Effector memory CD8-positive, alpha-beta T cell (primary cell): ENCODE measurements at places on chromosomes 6 and 20.

DNA sequence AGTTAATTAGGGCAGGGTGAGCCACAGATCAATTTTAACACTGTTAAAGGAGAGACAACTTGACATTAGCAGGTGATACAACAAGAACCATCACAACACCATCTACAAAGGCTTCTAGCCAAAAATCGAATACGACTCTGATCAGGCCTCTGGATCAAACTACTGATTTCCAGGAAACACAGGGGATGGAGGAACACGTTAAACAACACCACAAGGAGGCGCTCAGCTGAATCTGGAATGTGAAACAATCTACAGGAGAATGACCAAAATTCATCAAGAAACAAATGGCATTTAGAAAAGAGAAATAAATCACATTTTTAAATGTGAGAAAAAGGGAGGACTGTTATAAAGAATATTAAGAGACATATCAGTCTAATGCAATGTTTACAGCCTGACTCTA lies 13.5 kb upstream of the MAFB start:
- no peak overlapping the region for H3K4me3 ChIP-seq
- DNase-seq = no peak
- peaks cover 2% of the 10 kb centered on the region for H3K4me1 ChIP-seq
- H3K27me3 ChIP-seq = peaks cover 31% of the 10 kb centered on the region

DNA sequence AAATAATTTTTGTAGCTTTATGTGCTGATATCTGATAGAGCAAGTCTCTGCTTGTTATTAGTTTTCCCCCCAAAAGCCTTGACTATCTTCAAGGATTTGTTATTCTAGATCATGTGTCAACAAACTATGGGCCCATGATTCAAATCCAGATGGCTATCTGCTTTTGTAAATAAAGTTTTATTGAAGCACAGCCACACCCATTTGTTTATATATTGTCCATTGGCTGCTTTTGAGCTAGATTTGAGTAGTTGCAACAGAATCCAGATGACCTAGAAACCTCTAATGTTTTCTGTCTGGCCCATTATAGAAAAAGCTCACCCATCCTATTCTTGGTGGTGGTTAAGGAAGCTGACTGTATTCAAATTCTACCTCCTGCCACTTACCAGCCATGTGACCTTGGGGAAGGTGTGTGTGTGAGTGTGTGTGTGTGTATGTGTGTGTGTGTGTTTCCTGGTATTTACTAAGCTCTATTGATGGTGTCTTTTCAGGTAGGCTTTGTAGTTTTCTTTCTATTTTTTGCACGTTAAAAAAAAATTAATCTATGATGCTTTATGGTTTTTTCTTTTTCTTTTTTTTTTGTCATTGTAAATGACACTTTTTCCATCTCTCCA lies 1.3 kb upstream of the GTSF1L start:
- peaks cover 37% of the 10 kb centered on the region for H3K27me3 ChIP-seq
- peaks cover 6% of the 10 kb centered on the region for H3K4me1 ChIP-seq
- no peak overlapping the region for H3K27ac ChIP-seq
- no peaks in the 10 kb centered on the region for H3K36me3 ChIP-seq
- DNase-seq = no peak
- H3K4me3 ChIP-seq = no peak overlapping the region

DNA sequence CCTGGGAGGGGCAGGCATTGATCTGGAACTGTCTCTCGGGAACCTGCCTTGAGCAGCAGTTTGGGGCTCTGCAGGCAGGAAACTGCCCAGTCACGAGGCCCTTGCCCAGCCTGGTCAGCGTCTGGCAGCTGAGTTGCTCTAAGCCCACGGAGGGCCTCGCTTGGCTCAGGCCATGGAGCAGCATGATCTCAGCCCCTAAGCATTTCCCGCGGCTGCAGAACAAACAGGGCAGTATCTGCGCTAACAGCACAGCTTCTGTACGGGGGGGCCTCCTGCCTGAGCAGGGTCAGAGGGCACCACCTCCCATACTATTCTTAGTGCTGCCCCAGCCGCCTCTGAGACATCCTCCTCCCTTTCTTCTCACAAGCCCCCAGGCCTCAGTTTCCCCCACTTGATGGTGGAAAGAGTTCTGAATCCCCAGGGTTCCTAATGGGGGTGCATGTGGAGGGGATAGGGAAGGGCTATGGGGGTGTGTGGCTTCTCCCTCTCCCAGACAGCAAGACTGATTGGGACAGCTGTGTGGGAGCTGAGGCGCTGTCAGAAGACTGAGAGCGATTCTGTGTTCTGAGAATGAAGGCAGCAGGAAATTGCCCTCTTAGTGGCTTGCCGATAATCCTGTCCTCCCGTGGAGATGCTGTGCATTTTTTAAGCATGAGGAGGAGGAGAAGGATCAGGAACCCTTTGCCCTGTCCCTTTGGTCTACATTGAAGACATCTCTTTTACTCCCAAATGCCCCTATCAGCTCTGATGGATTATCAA lies 46.4 kb downstream of the MOCS1 start:
- H3K27ac ChIP-seq = no peak overlapping the region
- no peaks in the 10 kb centered on the region for H3K4me1 ChIP-seq
- peaks cover 43% of the 10 kb centered on the region for H3K27me3 ChIP-seq

- H3K36me3 ChIP-seq = no peaks in the 10 kb centered on the region
- H3K4me1 ChIP-seq = no peaks in the 10 kb centered on the region
- peaks cover 11% of the 10 kb centered on the region for H3K27me3 ChIP-seq
- no peak overlapping the region for H3K27ac ChIP-seq
- peak; percentile 15 for DNase-seq
Observed at GRCh38 chr6:17086469-17086868, 15.4 kb upstream of the STMND1 start.

GRCh38 chr6:63263444-63263843 lies 52.2 kb downstream of the FKBP1C start:
- DNase-seq = no peak
- H3K36me3 ChIP-seq = no peaks in the 10 kb centered on the region
- H3K4me1 ChIP-seq = no peaks in the 10 kb centered on the region

DNA sequence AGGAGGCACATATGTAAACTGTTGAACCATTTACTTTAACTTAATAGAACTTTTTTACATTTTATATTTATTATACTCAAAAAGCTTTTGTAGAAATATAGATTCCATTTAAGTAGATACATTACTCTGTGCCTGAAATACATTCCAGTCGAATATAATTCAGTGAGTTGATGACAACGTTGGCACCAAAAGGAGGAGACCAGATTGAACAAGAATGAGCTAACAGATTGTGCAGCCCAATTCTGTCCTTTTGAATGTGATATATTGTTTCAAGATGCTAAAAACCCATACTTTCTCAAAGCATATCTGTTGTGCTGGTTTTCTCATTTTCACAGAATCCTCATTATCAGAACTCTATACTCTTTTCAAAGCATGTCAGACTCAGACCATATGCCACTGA lies 147.4 kb upstream of the SIM1 start:
- no peaks in the 10 kb centered on the region for H3K4me1 ChIP-seq
- no peak for DNase-seq
- H3K27ac ChIP-seq = no peak overlapping the region

- H3K4me3 ChIP-seq = no peak overlapping the region
- no peak overlapping the region for H3K27ac ChIP-seq
- H3K27me3 ChIP-seq = no peaks in the 10 kb centered on the region
- no peaks in the 10 kb centered on the region for H3K4me1 ChIP-seq
- no peaks in the 10 kb centered on the region for H3K36me3 ChIP-seq
Observed at GRCh38 chr6:125948455-125948854, 8.1 kb upstream of the HINT3 start.

GRCh38 chr6:4817551-4817950 lies 41.3 kb downstream of the CDYL start:
- no peak overlapping the region for H3K27ac ChIP-seq
- H3K36me3 ChIP-seq = peaks cover 10% of the 10 kb centered on the region
- no peak for DNase-seq
- no peaks in the 10 kb centered on the region for H3K27me3 ChIP-seq
- H3K4me1 ChIP-seq = peaks cover 71% of the 10 kb centered on the region

DNA sequence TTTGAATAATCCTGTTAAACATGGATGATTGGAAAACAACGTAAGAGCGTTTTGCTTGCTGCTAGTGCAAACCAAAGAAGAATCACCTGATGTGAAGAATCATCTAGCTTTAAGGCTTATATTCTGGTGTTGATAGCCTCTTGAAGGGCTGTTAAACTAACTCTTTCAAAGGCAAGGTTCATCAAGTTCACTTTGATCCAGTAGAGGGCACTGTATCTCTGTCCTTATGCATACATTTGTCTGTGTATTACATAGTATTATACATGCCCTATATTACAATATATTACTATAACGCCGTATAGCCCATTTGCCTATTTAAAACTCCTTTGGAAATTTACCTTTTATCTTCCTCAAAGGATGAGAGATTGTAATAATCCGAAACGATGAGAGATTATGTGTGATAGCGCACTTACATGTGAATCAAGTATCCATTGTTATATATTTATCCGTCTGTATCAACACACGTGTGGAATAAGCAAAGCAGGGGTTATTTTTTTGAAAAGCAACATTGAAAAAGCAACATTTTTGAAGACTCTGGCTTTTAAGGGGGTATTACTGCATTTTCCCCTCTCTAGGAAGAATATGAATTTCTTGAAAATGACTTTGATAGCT lies 50.8 kb upstream of the NRN1 start:
- DNase-seq = no peak
- H3K4me1 ChIP-seq = no peaks in the 10 kb centered on the region
- peaks cover 88% of the 10 kb centered on the region for H3K27me3 ChIP-seq
- no peak overlapping the region for H3K27ac ChIP-seq
- no peaks in the 10 kb centered on the region for H3K36me3 ChIP-seq

- peak; percentile 5 for DNase-seq
- peak overlapping the region; percentile 60 for H3K4me3 ChIP-seq
- H3K27ac ChIP-seq = no peak overlapping the region
- peaks cover 7% of the 10 kb centered on the region for H3K4me1 ChIP-seq
- no peaks in the 10 kb centered on the region for H3K36me3 ChIP-seq
- peaks cover 76% of the 10 kb centered on the region for H3K27me3 ChIP-seq
Observed at GRCh38 chr6:6546318-6547109, 42.0 kb upstream of the LY86 start.

GRCh38 chr20:49447364-49447763 lies 35.1 kb downstream of the KCNB1 start:
- no peaks in the 10 kb centered on the region for H3K36me3 ChIP-seq
- no peak overlapping the region for H3K27ac ChIP-seq
- no peak overlapping the region for H3K4me3 ChIP-seq
- peaks cover 68% of the 10 kb centered on the region for H3K27me3 ChIP-seq

DNA sequence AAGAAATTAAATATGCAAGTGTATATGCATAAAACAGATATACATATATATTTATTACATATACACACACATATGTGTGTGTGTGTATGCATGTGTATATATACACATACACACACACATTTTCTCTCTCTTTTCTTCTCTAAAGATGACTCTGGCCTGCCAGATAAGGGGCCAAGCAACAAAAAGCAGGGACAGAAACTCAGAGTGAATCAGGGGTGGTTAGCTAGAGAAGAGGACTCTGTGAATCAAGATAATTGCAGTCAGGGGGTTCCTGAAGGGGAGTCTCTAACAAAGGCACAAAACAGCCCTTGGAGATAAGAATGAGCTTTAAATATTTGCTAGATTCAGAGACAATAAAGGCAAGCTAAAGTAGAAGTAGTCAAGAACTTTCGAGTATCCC lies 650.5 kb downstream of the UTRN start:
- no peak overlapping the region for H3K27ac ChIP-seq
- DNase-seq = no peak
- H3K4me1 ChIP-seq = peaks cover 1% of the 10 kb centered on the region
- H3K4me3 ChIP-seq = no peak overlapping the region
- H3K36me3 ChIP-seq = no peaks in the 10 kb centered on the region

DNA sequence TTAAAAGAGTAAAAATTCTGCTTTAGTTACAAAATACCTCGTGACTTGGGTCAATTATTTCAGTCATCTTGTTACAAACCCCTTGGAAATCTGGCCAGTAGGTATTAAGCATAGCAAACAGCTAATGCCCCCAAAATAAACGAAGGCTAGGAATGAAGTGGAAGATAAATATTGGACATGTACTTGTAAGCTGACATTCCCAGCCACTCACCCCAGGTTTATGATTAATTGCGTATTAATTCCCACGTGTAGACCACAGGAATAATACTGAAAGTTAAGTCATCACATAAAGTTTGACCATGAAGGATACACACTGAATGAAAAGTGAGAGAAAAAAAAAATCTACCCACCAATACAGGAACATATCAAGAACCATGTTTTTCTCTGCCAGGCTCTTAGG lies 936.5 kb upstream of the ADGRB3 start:
- H3K27ac ChIP-seq = no peak overlapping the region
- no peaks in the 10 kb centered on the region for H3K36me3 ChIP-seq
- H3K4me3 ChIP-seq = no peak overlapping the region
- no peak for DNase-seq

GRCh38 chr6:18904681-18905080 lies 517.5 kb downstream of the RNF144B start:
- DNase-seq = no peak
- H3K4me1 ChIP-seq = no peaks in the 10 kb centered on the region
- no peaks in the 10 kb centered on the region for H3K36me3 ChIP-seq
- no peak overlapping the region for H3K27ac ChIP-seq

- H3K27ac ChIP-seq = peak overlapping the region; percentile 93
- H3K27me3 ChIP-seq = no peaks in the 10 kb centered on the region
- H3K4me1 ChIP-seq = peaks cover 18% of the 10 kb centered on the region
- peak overlapping the region; percentile 36 for H3K4me3 ChIP-seq
Observed at GRCh38 chr6:13302291-13302690, 26.0 kb downstream of the TBC1D7 start.
